GM12865 (cell line): ENCODE measurements at places on chromosomes 6 and 20.

GRCh38 chr6:41463062-41463930, 82.9 kb upstream of the FOXP4 start:
- DNase-seq: peak; percentile 69

DNA sequence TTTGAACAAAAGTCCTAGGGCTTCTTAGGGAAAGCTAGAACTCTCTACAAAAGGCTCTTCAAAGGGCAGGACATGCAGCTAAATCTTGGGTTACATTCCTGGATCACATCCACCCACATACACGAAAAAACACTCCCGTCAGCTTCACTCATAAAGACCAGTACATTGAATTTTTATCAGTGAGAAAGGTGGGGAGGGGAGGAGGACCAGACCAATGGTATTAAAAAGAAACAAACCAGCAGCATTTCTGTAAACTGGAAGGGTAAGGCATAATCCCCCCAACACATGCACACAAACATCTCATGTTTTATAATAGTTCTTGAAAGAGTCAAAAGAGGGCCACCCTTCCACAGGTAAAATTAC, 31.6 kb downstream of the MYLK4 start:
- no peak for DNase-seq

DNA sequence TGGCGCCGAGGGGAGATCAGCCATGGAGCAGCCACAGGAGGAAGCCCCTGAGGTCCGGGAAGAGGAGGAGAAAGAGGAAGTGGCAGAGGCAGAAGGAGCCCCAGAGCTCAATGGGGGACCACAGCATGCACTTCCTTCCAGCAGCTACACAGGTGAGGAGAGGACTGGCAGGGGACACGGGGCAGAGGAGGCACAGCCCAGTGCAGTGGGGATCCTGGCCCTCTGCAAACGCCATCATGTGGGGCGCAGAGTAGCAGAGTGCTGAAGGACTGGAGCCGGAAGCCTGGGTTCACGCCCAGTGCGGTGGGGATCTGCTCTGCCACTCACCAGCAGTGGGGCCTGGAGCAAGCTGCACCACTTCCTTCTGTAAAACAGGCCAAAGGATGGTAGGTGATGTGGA, 41.1 kb upstream of the FANCE start:
- DNase-seq: no peak

DNA sequence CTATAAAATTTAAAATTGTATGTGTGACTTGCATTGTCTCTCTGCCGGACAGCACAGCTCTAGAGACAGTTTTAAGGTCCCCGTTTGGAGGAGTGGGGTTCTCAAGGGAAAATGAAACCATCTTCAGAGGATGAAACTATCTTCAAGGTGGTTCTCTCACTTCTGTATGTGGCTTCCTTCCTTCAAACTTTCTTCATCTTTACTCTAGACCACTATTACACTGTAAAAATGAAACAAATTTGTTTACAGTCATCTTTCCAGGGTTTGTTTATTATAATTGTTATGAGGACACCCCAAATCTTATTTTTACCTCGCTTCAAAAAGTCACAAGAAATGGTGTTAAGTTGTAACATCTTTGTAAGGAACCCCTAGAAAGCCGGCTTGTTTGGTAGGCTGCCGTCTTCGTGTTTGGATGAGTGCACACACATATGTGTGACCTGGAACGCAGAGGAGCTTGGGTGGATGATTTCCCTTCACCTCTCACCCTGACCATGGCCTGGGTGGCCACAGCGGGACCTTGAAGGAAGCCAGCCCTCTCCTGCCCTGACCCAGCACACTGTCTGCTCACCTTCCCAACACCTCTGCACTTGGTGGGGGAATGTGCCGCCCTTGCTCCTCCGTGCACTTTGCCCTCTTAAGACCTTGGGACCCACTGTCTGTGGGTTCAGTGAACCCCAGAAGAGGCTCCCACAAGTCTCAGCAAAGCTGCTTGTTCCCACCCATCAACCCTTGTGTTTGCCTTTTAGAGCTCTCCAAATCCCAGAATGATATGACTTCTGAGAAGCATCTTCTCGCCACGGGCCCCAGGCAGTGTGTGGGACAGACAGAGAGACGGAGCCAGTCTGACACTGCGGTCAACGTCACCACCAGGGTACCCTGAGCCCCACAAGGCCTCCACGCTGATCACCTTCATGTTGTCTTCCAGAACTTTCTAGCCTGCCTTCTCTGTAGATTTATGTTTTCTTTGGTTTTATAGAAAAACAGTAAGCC, 67.8 kb downstream of the SYTL3 start:
- peak; percentile 82 for DNase-seq

DNA sequence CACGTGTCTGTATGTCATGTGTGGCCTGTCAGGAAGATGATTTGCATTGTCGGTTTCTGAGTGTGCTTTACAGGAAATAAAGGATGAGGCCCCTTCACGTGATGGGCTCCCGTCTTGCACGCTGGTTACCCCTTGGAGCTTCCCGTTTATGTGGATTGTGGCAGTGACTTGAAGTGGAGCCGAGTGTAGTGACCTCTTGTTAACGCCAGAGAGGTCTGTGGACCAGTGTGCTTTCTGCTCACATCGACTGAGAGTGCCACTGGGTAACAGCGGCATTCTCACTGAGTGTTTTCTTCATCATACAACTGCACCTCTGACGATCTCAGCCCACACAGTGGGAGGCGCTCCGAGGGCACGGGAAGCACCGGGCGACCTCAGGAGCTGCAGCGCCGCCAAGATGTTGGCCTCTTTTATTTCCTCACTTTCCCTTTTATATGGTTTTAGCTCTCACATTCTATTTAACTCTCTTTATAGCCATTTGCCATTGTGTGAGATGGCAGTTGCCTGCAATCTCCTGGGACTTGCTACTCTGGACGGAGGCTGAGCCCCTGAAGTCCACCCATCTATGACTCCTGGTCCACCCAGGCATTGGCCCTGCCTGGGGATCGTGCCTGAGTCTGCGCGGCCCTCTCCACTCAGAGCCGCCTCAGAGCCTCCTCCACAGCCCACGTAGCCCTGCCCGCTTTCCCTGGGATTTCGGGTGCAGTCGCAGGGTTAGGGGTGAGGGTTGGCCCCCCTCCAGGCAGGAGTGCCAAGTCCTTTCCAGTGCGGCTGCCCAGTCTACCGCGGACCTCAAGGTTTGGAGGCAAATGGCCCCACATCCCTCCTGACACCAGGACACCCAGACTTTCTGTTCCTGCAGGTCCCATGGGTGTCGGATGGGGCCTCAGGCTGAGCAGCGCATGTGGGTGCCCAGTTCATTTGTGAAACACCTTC, 238.9 kb downstream of the ERMARD start:
- DNase-seq: no peak

DNA sequence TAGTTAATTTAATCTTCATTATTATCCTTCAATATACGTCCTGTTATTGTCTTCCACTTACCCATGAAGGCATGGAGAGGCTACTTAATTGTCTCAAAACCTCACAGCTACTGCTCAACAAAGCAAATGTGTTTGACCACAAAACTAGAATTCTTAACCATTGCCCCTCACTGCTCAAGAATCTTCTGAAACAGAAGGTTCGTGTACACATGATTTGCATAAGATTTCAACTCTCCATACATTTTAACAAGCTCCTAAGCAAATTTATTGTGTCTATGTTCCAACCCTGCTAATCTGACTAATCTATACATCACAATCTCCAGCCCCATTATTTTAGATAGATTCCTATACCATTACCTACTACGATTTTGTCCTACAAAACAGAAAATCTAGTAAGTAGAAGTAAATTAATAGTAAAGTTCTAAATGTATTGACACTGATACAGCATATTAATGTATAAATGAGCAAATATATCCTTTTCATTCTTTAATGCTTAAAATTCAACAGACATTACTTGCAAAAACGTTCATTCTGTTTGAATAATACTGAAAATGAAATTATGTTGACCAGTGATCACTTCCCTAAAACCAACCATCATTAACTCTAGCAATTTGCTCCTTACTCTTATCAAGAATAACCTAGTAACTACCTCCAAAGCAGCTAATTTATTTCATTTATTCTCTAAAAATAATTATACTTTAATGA, 89.7 kb upstream of the RNF217 start:
- DNase-seq: peak; percentile 4
